NCI-H2081 (cell line): ENCODE measurements at places on chromosomes 11 and 22.
A peak's percentile ranks its signal among the peaks of the same experiment; 100 is the strongest.

DNA sequence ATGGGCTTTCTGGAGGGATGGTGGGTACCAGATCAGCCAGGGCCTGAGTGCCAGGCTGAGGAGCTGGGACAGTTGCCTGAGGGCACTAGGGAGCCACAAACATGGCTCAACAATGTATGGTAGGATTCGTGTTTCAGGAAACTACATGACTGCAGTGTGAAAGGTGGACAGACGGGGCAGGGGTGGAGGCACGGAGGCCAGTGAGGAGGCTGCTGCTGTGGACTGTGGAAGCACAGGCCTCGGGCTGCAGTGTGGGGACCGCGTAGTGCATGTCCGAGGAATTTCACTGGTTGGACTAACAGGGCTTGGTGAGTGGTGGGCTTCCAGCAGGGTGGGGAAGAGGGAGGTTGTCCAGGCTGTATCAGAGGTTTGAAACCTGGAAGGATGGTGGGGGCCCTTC, 7.8 kb downstream of the P2RY2 start:
- DNase-seq: no peak

DNA sequence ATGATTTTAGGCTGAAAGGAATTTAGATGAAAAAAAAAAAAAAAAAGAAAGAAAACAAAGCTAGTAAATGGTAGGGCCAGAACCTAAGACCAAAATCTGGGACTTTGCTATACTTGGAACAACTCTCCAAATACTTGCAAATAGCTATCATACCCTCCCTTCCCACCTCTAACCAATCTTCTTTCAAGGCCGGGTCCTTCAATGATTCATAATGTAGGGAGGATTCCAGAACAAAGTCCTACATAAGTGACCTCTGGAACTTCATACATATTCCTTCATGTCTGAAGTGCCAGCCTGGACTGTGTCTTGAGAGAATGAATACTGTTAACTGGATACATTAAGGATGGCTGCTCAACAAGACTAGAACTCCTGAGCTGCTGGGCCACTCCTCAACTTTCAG, 9.9 kb downstream of the STK33 start:
- DNase-seq: no peak

DNA sequence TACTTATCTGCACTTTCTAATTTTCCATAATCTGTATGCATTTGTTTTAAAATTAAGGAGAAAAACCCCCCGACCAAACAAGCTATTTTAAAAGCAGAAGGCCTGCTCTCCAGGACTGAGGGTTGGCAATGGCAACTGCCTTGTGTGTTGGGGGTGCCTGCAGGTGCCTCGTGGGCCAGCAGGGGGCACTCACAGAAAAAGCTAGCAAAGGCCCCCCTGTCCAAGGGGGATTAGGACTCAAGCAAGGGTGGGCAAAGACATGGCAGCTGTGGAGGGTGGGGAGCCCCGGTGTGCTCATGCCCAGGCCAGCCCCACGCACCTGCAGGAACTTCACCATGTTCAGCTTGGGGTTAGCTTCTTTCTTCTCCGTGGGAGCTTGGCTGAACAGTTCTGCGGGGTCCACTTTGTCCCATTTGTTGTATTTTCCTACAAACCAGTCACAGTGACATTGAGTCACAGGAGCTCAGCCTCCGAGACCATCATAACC, 10.3 kb downstream of the TOP3B start:
- no peak for DNase-seq

DNA sequence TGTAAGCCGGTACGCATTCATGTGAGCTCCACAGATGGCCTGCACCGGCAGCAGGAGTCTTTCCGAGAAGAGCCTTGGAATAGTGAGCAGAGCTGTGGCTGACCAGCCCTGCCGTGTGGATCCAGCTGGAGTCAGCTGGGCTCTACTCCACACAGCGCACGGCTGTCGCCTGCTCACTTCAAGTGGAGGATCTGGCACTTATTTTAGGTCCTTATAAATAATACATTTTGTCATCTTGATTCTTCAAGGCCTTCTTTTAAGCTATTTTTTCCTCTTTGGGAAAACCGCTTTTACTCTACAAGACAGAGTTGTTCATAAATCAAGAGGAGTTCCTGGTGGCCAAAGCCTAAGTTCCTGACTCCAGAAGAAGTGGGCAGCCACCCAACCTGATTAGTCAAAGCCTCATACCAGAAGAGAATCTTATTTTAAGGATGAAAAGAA, 93.8 kb downstream of the KCNC1 start:
- DNase-seq: no peak

- DNase-seq: peak; percentile 61
Measured at GRCh38 chr11:129323896-129324502, 51.6 kb upstream of the BARX2 start.

- DNase-seq: peak; percentile 11
Measured at GRCh38 chr22:38973289-38974169, 8.6 kb upstream of the APOBEC3B start.

DNA sequence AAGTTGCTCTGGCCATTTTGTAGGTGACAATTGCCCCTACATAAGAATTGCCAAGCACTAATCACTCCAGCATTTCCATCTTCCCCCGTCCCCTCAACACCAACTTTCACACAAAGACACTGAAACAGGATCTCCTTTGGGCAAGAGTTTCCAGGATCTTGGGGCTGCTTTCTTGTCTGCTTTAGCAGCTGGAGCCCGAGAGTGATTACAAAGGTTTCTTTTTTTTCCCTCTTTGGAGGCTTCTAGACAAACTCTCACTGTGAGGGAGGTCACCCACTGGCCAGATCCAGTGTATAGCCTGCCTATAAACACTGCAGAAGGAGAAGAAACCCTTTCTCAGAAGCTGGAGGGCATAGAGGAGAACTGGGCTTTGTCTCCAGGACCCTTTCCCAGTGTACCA, 92.5 kb downstream of the APIP start:
- no peak for DNase-seq

GRCh38 chr11:67614730-67615714, 8.3 kb downstream of the NDUFV1 start:
- no peak for DNase-seq

GRCh38 chr11:78651923-78652842, 77.5 kb upstream of the NARS2 start:
- DNase-seq: no peak

DNA sequence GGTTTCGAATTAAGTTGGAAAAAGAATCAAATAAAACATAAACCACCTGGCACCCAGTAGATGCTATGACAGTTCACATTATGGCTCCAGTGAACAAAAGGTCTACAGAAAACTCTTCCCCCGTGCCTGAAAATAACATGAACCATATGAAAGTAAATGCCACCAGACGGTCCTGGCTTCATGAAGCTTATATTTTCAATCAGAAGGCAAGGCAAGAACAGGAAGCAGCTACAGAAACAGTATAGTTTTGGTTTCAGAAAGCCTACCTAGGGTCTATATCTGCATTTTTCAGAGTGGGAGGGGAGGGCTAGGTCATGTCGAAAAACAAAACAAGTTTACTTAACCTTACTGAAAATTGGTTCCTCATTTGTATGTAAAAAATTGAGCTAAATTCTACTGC, 9.8 kb downstream of the RAB30 start:
- no peak for DNase-seq
